ENCODE measurements at places on chromosomes 5 and 9.

- no peak for DNase-seq
Measured at GRCh38 chr9:128628471-128629048, 28.1 kb downstream of the DYNC2I2 start.

DNA sequence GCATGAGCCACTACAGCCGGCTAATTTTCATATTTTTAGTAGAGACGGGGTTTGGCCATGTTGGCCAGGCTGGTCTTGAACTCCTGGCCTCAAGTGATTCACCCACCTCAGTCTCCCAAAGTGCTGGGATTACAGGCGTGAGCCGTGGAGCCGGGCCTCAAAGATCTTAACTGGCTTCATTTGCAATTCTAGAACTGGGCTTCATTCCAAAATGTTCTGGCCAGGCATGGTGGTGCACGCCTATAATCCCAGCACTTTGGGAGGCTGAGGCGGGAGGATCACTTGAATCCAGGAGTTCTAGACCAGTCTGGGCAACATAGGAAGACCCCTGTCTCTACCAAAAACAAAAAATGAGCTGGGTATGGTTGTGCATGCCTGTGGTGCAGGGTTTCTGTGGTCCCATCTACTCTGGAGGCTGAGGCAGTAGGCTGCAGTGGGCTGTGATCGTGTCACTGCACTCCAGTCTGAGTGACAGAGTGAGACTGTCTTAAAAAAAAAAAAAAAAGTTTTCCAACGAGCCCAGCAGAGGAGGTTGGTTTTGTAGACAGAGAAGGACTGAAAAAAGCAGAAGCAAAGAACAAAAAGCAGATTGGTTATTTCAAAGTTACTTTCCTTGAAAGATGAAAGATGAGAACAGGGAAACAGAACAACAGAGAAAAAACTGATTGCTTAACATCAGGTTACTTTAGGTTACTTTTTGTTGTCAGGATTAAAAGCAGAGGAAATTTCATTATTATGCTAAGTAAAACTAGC is 78.2 kb downstream of the ANKRD55 start:
- no peak for DNase-seq

- no peak for DNase-seq
Measured at GRCh38 chr5:137822158-137822764, 45.4 kb upstream of the MYOT start.

- DNase-seq, result no peak
Measured at GRCh38 chr9:76676857-76677256, 87.4 kb upstream of the PCA3 start.

GRCh38 chr9:14747111-14747510 is 24.6 kb upstream of the CER1 start:
- no peak for DNase-seq

DNA sequence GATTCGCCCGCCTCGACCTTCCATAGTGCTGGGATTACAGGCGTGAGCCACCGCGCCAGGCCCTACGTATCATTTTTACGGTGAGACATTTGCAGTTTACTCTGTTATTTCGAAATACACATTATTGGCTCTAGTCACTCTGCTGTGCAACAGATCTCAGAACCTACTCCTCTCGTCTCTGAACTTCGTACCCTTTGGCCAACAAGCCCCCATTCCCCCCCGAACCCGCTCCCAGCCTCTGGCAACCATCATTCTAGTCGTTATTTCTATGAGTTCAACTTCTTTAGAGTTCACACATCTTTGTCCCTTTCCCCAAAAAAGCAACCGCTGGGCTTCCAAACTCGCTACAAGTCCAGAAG is 735 bp downstream of the PTGR1 start:
- no peak for DNase-seq

GRCh38 chr5:125149527-125149926 is 403.1 kb upstream of the ZNF608 start:
- DNase-seq, result no peak

GRCh38 chr5:167657016-167657415 is 634.4 kb upstream of the WWC1 start:
- no peak for DNase-seq

DNA sequence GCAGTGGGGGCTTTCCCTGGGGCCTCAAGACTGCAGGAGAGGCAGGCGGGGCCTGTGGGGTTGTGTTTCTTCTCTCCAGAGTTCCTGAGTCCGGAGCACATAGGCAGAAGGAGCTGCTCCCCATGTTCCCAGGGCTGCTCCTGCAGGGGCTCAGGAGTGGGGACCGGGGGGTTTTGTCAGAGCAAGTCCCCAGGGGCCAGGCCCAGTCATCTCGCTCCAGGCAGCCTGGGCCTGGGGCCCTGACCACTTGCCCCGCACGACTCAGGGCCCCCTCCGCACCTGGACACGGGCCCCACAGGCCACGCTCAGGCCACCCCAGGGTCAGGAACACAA is 22.0 kb upstream of the SLC6A19 start:
- no peak for DNase-seq

DNA sequence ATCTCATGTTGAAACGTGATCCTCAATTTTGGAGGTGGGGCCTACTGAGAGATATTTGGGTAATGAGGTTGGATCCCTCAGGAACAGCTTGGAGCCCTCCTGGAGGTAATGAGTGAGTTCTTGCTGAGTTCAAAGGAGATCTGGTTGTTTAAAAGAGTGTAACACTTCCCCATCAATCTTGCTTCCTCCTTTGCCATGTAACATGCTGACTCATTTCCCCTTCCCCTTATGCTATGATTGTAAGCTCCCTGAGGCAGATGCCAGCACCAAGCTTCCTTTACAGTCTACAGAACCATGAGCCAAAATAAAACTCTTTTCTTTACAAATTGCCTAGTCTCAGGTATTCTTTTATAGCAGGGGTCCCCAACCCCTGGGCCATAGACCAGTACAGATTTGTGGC is 352.3 kb downstream of the SLCO4C1 start:
- DNase-seq, result no peak

DNA sequence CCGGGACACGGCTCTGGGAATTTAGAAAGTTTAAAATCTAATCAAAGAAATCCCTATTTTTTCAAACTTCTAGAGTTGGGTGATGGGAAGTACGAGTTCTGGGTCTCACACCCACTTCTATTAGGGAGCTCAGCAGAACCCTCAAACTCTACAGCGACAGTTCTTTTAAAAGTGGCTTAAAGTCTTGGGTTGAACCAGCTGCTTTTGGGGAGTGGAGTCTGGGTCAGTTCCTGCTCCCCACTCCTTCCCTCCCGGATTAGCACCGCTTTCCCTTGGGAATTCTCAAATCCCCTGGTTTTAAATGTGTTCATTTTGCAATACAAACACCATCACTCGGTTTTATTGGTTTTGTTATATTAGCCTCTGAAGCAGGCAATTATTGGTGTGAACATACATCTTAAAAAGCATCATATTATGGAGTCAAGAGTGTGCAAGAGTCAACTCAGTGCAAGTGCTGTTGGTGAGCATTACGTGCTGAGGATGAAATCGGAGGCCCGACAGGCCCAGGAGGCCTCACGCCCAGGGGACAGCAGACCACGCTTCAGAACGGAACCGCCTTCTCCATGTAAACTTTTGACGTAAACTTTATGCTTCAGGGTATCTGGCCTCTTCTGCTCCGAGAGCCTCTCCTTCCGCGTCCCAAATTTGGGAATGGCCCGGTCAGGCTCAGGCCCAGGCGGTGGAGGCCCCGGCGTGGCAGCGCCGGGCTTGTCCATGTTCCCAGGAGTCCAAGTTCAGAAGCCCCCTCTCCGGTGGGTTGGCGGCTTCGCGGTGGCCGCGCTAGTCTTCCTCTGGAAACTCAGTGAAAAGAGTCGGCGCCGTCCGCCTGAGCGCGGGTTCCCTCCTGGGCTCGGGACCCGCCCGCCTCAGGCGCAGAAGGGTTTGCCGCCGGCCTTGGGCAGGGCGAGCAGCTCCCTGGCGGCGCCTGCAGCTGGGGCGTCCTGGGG is 5.3 kb downstream of the IRX4 start:
- DNase-seq, result no peak

GRCh38 chr5:37979559-37979958 is 139.7 kb upstream of the GDNF start:
- no peak for DNase-seq

GRCh38 chr9:88817628-88818027 is 173.6 kb upstream of the S1PR3 start:
- no peak for DNase-seq

DNA sequence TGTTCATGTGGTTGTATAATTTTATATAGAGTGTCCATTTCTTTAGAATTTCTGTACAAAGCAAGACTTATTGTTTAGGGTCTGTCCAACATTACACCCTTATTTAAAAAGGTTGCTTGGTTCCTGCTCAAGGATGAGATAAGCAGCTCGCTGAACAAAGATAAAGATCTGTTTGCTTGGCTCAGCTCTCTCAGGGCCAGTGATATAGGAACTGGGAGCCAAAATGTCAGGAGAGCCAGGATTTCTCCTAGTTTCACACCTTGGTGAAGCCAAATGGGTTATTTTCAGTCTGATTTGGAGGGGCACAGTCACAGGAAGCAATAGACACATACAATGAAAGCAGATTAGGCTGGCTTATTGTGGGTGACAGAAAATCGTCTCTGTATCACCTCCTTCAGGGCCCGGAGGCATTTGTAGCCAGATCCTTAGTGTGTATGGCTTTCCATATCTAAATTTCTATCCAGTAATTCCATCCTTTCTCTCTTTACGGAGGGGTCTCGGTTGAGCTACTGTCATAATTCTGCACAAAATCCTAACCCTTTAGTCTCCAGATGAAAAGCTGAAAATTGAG is 396.4 kb downstream of the TMEM232 start:
- DNase-seq, result no peak

- DNase-seq, result no peak
Measured at GRCh38 chr9:5448461-5449435, 1.6 kb upstream of the CD274 start.

GRCh38 chr9:82148901-82149461 is 160.4 kb downstream of the SPATA31D1 start:
- DNase-seq, result no peak

DNA sequence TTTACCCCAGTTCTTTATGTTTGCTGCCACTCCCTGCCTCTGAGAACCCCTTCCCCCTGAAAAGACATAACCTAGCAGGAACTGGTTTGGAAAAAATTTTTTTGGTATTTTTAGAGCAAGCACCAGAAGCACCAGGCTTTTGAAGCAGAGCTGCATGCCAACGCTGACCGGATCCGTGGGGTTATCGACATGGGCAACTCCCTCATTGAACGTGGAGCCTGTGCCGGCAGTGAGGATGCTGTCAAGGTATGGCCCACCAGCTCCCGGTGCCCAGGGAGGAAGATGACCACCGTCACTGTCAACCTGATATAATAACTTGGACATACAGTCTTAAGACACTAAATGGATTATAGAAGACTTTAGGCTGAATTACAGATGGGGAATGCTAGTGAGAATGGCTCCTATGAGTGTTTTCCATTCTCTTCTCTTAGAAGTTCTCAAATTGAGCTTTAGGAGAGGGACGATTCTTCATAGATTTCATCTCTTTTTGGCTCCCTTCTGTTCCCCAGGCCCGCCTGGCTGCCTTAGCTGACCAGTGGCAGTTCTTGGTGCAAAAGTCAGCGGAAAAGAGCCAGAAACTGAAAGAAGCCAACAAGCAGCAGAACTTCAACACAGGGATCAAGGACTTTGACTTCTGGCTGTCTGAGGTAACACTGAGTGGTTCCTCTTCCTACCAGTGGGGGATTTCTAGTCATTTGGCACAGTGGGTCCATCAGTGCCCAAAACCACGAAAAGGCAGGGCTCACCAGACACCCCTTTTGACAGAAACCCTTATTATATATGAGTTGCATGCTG is 44.9 kb downstream of the DYNC2I2 start:
- no peak for DNase-seq

- DNase-seq, result no peak
Measured at GRCh38 chr5:91183743-91184142, 199.4 kb downstream of the ARRDC3 start.

DNA sequence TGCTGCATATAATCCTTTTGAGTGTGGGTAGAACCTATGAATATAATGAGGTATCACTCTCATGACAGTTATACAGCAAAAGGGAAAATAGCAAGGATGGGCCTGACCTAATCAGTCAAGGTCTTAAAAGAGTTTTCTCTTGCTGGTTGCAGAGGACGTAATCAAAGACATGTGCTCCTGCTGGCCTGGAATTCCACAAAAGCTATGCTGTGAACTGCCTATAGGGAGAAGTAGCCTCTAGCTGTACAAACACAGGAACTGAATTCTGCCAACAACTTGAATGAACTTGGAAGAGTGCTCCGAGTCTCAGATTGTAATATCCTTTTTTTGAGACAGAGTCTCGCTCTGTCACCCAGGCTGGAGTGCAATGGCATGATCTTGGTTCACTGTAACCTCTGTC is 195.6 kb downstream of the PLK2 start:
- DNase-seq, result no peak

DNA sequence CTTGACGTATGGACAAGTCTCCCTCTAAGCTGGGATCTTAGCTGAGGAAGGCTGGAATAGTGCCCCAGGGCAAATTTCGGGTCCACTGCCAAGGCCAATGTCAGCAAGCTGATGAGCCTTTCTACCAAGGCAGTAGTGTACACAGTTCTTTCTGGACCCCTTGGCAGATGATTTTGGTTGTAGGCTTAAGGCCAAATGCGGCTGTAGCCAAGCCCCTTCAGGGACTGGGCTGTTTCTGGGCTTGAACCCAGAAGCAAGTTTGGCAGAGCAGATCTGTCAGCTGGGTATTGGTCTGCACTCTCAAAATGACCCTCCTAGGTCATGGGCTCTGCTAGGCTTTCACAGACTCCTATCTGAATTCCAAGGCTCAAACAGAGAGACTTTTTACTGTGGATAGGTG is 121.6 kb downstream of the ADAMTSL1 start:
- DNase-seq, result no peak

DNA sequence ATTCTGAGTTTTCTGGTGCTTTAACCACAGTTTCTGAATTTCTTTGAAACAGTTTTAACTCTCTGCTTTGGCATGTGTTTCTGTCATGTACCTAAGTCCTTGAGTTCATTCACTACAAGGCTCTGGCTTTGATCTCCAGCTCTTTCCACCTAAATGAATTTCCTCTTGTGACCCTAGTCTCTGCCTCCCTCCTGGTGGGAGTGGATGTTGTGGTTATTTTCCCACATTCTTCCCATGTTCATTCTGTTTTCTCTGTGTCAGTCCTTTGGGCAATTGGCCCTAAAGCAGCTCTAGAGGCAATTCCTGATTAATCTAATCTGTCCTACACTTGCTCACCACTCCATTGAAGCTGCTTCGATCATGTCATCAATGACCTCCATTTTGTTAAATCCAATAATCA is 28.4 kb upstream of the DPYSL3 start:
- no peak for DNase-seq

- DNase-seq, result no peak
Measured at GRCh38 chr5:123116058-123116457, 27.0 kb downstream of the PRDM6 start.

- no peak for DNase-seq
Measured at GRCh38 chr9:134569626-134570025, 72.0 kb upstream of the COL5A1 start.

- DNase-seq, result no peak
Measured at GRCh38 chr5:168366116-168366515, 74.7 kb downstream of the WWC1 start.

DNA sequence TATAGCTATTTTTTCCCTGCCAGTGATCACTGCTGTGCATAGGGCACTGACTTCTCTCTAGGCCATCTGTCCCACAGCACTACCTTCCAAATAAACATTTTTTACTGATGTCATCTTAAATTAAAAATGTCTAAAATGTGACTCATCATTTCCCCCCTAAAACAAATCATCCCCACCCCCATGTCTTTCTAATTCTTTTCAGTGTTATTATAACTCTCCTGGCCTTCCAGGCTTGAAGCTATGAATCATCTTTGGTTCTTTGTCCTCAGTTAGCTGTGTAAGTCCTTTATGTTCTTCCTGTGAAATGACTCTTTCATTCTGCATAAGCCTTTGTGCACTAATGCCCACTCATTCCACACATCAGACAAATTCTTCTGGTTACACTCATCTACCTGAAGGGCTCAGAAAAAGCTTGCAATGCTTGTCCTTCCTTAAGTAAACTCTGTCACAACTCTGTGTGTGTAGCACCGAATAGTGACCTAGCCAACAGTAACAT is 78.1 kb downstream of the CFAP95 start:
- no peak for DNase-seq

Measured in stimulated activated CD8-positive, alpha-beta memory T cell treated with anti-CD3 and anti-CD28 coated beads, Interleukin-4, amount 100 ng/mL, for 4 hours (primary cell).